ENCODE measurements at places on chromosomes 2 and 18.

GRCh38 chr2:195535911-195536522 is 121.0 kb upstream of the SLC39A10 start:
- no peak for DNase-seq

DNA sequence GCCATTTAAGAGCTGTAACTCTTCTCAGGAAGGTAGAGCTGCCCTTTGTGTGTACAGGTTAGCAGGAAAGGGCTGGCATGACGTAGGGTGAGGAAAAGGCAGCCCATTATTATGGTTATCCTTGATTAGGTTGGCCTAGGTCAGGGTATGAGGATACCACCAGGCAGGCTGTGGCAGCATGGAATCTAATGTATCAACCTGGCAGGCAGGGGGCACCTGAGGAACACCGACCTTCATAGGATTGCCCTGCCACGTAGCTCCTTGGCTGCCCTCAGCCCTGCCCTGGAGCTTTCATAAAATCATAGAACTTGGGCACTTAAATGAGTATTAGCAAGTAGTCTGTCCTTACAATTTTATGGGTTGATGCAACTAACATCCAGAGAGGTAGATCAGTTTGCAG is 261.6 kb downstream of the LTBP1 start:
- no peak for DNase-seq

DNA sequence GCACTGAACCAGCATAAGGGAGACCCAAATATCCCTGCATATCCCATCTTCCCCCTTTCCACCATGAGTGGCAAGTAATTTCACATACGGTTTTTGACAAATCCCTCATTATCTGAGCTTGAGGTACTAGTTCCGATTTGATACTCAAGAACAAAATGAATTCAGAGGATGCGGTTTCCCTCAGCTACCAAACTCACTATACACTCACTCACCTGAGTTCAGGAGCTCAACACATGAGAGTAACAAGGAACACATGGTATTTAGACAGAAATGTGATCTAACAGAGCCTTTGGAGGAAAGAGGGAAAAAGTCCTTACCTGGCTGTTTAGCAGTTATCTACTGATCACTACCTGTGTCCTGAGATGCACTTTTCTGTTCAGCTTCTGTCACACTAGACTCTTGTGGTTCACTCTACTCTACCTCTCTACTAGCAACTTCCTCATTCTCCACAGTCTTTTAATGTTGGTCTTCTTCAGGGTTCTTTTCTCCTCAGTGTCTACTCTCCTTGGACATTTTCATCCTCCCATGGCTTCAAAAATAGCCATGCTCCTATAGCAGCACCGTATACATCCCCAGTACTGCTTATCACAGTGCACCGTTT is 25.1 kb downstream of the ASXL2 start:
- no peak for DNase-seq

DNA sequence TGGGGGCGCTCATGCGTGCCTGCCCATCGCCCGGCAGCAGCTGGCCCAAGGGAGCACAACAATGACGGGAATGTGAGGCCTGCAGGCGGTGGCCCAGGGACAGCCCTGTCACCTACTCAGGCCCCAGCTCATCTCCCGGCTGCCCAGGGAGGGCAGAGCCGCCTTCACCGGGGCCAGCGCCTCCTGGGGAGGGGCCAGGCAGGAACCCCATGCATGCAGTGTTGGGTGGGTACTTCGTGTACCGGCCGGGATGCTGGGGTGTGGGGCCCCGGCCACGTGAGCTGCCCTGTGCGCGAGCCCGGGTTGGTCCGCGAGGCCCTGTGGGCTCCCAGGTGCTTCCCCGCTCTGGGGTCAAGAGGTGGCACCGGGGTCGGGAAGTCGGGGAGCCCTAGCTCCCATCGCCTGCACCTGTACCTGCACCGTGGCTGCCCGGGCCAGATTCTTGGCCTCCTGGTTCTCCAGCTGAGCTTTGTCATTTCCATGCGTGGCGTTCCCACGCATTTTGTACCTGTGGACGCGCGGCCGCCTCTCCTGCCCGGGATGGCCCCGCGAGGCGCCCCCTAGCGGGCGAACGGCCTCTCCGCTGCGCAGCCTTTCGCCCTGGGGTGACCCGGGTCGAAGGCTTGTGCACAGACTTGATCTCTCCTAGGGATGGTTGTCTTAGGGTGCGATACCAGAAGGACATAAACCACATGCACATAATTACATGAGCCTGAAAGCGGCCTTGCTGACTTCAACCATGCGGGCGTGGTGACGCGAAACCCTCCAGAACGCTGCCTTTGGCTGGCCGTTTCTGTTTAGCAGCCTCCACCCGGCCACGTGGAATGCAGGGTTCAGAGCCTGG is 950 bp downstream of the KLHL30 start:
- DNase-seq, result no peak

DNA sequence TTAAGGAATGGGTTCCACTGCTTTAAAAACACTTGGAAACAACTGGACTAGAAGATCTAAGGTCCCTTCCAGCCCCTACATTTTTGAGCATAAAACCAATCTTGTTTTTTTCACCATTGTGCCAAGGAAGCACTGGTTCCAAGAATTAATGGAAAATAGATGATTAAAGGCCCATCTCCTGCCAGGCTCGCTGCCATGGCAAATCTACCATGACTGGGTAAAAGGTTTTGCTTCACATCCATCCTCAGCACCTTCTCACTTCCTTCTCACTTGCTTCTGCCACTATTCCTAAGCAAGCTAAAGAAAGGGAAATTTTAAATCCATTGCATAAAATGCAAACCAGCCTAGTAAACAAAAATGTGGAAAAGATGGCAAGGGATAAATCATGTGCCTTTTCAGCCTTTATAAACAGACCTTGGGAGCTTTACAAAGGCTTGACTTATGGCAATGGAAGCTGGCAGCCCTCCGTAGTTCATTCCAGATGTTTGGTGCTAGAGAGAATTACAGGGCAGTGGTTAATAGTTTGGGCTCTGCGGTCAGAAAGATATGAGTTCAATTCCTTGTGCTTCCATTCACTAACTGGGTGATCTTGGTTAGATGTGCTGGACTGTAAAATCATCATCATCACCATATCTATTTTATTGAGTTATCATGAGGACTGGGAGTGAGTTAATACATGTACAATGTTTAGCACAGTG is 27.0 kb upstream of the ST3GAL5 start:
- no peak for DNase-seq

- DNase-seq, result no peak
Measured at GRCh38 chr2:112012556-112012955, 42.5 kb upstream of the TMEM87B start.

DNA sequence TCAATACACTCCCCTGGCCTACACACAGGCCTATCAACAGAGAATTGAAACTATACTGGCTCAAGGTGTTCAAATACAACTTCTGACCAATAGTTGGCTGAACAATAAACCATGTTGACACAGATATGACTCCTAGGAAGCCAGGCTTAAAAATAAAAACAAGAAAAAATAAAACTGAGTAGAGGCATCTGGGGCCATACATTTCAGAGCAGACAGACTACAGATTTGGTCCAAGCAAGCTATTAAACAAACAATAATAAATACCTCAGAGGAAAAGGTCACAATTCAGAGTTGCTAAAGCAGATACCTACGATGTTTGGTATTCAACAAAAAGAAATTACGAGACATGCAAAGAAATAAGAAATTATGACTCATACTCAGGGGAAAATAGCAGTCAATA is 132.8 kb upstream of the ACVR2A start:
- DNase-seq, result no peak

All from NCI-H1436 treated with DMSO at 0.1 percent for 48 hours (cell line).